Memory B cell (primary cell): ENCODE measurements at places on chromosomes 1 and 21.
A peak's percentile ranks its signal among the peaks of the same experiment; 100 is the strongest.

DNA sequence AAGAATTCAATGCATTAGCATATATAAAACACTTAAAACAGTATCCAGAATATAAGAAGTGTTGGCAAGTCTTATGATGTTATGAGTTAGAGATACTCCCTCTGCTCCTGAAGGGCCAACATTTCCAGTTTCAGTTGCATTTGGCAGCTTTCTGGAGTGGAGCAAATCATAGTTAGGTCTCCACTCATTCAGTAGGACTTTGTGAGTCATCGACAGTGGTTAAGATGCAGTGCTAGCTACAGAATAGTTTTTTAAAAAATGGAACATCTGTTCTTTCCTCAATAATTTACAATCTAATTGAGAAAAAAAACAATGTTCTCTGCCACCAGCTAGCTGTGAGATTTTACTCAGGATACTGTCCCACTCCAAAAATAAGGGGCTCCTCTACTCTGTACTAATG lies 389.1 kb downstream of the HLX start:
- DNase-seq, result no peak

DNA sequence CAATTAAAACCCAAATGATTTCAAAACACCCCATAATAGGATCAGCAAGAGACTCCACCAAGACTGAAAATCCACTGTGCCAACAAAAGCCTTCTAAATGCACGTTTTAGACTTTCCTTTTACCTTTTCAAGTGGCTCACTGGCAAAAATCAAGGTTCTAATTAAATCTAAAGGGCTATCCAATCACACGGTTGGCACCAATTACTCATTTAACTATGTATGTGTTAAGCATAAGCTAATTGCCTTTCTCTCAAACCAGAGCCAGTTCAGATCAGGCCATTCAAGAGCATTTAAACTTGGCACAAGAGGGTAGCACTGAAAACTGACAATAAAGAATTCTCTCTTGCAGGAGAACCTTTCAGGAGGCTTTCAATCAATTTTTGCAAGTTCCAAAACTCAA lies 139.5 kb downstream of the RGS7 start:
- no peak for DNase-seq

- DNase-seq, result no peak
These were observed 294.9 kb downstream of the LRRIQ3 start for GRCh38 chr1:73903092-73903491.

DNA sequence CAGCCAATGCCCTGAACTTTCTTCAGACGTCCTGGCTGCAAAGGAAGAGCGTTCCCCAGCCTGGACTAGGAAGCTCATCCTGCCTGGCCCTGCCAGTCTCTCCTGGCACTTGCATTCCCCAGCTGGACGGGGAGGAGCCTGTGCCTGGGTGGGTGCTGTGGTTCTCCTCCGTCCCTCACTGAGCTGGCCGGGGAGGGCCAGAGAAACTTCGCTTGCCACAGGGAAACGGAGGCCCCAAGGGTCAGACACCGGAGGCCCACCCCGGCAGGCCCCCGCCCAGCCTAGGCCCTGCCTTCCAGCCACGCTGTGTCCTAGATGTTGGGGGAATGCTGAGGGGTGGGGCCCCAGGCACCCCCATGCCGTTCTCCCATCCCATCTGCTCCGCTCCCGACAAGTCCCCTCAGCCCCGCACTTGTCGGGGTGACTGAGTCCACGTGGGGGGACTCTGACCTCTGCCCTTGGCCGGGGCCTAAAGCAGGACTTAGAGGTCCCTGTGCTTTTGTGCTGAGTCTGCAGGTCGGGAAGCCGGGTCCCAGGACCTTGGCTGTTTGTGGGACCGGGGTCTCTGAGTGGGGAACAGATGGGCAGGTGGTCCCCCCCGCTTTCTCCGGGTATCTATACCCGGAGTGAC lies 4.8 kb downstream of the FTCD start:
- DNase-seq, result no peak

GRCh38 chr1:234244482-234244881 lies 128.8 kb upstream of the COA6 start:
- DNase-seq, result no peak

DNA sequence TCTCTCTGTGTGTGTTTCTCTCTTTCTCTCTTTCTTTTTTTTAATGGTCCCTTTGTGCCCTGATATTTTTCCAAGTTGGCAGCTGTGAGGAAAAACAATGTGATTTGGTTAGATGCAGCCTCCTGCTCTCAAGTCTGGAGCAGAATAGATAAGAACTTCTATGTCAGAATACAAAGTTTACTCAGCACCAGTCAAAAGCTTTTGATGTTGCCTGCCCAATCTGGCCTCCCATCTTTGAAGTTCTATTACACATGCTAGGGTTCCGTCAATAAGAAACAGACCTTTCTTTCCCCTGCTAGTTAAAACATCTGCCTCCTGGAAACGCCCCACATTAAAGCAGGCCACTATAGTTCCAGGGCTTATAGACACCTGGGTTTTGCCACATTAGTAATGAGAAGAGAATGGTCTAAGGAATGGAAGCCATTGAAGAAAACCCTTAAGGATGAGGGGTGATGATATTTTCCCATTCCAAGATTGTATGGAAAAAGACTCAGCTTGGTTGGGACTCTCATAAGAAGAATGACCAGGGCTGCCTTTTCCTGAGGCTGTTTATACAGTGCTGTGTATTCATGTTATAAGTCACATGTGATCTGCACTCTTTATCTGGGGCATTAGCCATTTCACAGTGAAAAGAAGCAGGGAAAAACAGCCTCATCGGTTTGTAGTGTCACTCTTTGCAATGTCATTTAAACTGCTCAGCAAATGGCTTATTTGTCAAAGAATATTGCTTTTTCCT lies 414.7 kb upstream of the PROX1 start:
- no peak for DNase-seq

- DNase-seq, result no peak
These were observed 7.7 kb upstream of the CDC42 start for GRCh38 chr1:22044690-22045420.

- no peak for DNase-seq
These were observed 8.2 kb downstream of the CRYBG2 start for GRCh38 chr1:26345718-26346117.

DNA sequence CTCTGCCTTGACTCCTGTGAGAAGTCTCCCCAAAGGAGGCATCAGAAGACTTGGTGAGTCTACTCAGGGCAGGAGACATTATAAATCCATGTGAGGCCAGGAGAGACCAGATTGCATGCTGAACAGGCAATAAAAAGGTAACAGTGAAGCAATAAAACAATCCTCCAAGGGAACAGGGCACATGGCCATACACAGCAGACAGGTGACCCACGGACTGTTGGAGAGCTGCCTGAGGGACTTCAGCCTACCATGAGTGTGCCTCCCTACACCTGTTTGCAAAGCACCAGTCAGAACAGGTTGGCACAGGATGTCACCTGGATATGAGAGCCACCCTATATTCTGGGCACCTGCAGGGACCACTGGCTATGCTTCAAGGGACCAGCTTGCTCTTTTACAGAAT lies 67.6 kb downstream of the MAB21L3 start:
- no peak for DNase-seq

GRCh38 chr1:185603158-185603557 lies 131.0 kb upstream of the HMCN1 start:
- DNase-seq, result peak; percentile 55

DNA sequence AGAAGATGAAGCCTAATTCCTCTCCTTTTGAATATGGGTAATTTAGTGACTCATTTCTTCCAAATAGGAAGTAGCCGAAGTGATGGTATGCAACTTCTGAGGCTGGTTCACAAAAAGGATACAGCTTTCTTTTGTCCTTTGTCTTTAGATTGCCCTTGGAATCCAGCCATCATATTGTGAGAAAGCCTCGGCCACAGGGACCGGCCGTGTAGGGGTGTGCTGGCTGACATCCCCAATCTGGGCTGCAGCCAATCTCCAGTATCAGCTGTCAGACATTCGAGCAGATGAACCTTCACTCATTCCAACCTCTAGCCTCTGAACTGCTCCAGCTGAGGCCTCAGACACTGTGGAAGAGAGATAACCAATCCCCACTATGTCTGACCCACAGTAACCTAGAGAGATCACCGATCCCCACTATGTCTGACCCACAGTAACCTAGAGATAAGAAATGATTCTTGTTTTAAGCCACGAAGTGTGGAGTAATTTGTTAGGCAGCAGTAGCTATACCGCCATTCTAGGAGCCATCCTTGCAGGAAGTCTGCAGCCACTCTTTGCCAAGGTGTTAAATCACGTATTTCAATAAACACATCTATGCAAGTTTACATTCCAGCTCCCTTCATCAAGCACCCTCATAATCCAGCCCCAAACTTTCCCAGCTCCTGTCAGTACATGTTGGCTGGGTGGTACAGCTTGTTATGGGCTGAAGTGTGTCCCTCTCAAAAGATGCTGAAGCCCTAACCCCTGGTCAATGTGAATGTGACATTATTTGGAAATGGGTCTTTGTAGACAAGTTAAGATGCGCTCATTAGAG lies 2.9 kb upstream of the DIP2A start:
- DNase-seq, result no peak

DNA sequence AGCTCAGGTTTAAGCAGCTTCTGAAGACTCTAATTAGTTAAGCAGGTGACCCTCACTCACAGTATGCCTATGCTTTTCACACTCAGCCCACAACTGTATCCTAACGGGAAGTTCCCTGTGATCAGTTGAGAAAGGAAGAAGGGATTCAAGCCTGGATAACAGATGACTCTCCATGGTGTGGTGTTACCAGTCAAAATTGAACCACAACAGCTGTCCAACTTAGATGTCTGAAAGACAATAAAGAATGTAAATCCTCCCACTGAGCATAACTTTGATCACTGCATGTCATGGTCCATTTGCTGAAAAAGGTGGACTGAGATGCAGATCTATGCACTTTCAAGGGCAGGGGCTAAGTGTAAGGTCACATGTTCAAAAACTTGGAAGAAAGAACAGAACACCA lies 32.3 kb upstream of the DIPK1A start:
- DNase-seq, result no peak

- no peak for DNase-seq
These were observed 97.5 kb downstream of the RGS2 start for GRCh38 chr1:192906334-192906733.

DNA sequence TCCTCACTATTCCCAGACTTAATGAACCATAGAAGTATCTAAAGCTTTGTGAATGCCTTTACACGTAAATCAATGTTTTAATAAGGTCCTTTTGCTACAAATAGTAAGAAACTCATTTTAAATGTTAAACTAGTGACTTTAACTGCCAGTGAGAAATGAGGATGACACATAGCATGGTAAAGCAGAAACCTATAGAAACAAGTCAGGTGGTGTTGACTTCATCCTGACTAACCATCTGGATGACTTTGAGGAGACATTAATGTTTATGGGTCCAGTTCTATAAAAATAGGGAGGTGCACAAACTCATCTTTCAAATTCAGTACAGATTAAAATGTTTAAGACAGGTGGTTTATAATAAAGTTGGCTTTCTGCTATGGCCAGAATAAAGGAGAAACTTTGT lies 85.4 kb downstream of the COLGALT2 start:
- DNase-seq, result no peak

GRCh38 chr1:234246638-234247116 lies 126.6 kb upstream of the COA6 start:
- no peak for DNase-seq

DNA sequence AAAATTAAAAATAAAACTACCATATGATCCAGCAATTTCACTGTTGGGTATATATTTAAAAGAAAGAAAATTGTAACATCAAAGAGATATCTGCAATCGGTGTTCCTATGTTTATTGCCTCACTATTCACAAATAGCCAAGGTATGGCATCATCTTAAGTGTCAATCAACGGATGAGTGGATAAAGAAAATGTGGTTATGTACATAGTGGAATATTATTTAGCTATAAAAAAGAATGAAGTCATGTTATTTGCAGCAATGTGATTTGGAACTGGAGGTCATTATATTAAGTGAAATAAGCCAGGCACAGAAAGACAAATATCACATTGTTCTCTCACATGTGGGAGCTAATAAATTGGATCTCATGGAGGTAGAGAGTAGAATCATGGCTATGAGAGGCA lies 76.3 kb downstream of the RD3 start:
- no peak for DNase-seq

DNA sequence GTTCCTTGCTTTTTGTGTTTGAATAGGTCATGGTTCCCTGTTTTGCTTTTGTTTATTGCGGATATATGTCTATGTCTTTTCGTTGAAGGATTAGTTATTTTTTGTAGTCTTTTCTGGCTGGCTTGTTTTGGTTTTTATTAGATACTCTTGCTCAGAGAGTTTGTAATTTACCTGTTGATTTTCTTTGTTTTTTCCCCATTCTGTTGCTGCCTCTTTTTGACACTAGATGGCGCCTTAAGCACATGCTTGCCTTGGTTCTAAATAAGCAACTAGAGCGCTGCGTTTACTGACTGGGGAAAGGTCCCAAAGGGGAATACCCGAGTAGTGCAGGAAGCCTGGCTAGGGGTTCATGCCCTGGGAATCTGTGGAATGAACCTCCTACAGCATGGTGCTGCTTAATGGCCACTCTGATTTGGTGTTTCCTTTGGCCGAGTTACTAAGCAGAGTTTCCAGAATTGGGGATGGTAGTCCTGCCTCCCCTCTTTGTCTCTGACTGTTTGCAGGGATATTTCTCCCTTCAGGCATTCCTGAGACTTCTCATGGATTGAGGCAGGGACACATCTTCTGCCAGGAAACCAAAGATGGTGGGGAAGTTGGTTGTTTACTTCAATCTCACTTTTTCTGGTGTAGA lies 143.2 kb downstream of the PTPRU start:
- no peak for DNase-seq

GRCh38 chr1:74468982-74469603 lies 43.3 kb downstream of the LRRC53 start:
- DNase-seq, result no peak

DNA sequence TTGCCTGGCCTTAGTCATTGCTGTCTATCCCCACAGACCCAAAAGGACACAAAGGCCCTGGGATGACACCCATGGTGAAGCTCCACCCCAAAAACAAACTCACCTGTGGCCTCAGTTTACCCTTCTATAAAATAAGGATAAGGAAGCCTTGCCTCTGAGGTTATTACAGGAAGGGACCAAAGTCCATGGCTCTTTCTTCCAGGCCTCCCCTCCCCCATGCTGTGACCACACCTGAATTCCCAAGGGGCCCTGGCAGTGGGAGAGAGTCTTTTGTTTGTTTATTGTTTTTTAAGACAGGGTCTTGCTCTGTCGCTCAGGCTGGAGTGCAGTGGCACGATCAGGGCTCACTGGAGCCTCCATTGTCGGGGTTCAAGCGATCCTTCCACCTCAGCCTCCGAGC lies 10.5 kb upstream of the TNFRSF25 start:
- no peak for DNase-seq

DNA sequence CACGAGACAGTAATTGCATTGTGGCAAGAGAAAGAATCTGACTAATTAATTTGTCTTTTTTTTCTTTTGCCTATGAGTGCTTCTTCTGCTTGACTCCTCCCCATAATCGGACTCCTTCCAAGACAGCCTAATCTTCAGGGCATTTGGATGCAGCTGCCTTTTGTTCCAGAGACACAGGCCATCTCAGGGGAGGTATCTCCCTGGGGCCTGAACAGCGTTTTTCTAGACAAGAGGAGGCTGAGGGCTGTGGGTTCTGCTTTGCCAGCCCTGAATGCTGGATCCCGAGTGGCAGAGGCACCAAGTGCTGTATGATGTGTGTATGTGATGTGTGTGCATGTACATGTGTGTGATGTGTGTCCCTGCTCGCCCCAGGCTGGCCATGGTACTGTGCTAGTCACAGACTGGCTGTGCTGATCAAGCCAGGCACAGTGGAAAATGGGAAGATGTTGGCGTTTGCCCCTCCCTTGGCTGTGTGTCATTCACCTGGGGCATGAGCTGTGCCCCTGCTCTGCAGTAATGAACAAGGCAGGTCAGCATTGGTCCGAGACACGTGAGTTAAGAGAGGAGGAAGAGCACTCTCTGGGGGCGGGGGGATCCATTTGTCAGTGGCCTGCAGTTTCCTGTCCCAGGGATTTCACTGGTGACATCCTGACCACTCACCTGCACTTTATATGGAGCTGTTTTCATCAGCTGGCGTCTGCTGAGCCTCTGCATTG lies 77.2 kb downstream of the ADARB1 start:
- no peak for DNase-seq
